ENCODE measurements at places on chromosomes 7 and 10.

DNA sequence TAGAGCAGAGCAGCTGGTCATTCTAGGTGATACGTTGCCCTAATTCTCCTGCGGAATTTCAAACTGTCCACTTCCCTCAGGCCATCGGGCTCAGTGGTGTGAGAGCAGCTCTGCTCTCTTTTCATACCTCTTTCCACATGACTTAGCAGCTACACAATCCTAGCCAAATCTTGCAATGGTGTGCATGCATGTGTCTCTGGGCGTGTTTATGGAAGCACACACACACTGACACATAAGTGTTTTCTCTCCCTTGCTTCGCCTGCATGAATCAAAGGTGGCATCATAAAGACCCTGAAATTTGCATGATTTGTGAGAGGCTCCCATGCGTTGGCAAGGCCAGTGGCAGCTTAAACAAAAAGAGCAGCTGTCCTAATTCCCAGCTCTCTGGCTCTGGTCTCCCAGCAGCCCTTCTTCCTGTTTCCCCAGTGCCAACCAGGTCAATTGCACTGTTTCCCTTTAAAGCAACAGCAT is 1189.5 kb downstream of the GATA3 start:
- no peak for DNase-seq

- no peak for DNase-seq
Measured at GRCh38 chr7:102943423-102944169, 30.8 kb downstream of the LRRC17 start.

DNA sequence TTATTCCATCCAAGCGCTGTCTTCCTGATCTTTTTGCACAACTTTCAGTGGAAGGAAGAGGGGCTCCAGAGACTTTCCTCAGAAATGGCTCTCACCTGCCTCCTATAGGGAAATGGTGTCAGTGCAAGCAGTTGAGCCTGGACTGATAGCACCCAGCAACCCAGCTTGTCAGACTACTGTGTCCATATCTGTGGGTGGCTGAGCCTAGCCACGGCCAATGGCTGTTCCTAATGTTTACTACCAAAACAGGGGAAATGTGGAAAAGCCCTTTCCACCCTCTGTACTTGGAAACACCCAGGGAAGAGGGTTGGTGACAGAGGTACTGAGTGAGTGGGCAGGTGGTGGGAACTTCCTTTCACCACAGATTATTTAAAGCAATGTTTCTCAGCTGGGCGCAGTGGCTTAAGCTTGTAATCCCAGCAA is 4.3 kb upstream of the YKT6 start:
- DNase-seq, result peak; percentile 14

DNA sequence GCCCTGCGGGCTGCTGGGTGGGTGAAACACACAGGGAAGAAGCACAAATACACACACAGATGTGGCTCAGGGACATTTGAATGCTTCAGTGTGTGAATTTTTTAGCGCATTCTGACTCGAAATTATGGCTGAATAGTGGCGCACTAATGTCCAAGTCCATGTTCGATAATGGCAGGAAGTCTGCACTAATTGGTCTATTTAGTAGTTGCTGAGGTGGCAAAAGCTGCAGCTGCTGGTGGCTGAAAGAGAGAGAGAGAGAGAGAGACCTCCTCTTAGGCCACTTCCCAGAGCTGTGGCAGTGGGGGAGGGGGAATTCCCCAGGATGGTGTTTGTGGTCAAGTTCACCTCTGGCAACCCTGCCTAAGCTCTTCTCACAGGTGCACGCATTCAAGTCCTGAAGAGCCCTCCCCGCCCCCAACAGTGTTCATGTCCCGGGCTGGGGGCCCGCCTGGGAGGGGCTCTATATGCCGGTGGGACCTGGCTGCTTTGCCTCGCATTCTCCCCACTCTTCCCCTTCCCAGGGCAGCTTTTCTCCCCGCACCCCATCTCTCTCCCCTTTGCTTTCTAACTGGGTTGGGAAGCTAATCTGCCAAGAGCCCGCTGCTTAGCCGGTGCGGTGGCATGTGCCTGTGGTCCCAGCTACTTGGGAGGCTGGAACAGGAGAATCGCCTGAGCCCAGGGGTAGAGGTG is 6.0 kb upstream of the MNX1 start:
- no peak for DNase-seq

DNA sequence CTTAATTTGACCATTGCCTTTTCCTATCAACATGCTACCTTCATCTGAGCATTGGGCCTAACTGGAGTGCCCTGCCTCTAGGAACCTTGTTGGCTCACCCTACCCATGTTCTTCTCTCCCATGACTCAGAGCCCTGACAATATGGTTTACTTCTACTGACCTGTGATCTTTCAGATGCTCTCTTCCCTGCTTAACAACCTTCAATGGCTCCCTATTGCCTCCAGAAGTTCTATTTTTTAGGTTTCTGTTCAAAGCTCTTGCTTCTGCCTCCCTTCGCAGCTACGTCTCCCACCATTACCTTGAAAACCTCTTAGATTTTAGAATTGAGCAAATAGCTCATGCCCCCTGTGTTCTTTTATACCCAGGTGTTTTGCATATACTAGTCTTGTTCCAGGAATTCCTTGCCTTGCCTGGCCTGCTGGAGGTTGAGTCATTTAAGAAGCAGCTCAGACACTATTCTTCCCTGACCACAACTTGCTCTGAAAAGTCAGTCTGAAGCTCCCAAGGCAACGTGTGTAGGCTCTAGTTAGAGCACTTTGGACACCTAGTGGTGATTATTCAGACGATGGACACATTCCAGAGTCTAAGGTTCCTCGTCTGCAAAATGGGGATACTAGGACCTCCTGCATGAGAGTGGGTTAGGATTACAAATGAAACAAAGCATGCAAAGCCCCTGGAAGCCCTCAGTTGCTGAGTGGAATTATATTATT is 64.4 kb upstream of the EMX2 start:
- DNase-seq, result no peak

DNA sequence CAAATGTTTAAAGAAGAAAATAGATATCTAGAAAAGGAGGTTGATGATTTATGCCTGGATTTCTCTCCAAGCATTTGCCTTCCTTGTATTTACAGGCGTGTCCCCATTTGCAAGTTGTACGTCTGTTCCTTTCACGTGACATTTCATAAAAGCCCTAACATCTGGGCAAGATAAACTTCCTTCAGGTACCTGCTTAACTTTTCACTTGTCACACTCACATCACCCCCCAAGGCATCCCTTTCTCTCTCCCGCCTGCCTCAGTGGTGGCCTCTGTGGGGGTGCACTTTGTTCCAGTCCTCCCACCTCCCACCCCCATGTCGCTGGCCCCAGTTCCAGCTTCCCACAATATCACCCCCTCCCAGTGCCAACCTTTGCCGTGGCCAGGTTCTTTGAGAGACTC is 6.7 kb downstream of the TWIST1 start:
- DNase-seq, result no peak

DNA sequence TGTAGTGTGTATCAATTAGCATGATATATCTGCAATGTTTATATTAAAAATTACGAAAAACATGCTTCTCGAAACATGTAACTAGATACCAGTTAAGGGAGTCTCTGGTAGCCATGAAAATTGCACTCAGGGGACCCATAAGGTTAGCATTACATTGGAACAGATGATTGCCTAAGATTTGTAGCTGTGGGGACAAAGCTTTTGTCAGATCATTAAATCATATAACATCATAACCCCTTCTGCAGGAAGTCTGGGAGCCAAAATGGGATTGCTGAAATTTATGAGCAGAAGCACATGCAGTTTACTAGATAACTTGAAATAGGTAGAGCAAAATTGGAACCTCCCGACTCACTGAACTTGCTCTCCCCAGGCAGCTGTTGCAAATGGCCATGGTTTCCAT is 235.0 kb upstream of the IGFBP3 start:
- DNase-seq, result no peak

GRCh38 chr7:90889644-90890043 is 293.5 kb downstream of the CDK14 start:
- DNase-seq, result no peak

DNA sequence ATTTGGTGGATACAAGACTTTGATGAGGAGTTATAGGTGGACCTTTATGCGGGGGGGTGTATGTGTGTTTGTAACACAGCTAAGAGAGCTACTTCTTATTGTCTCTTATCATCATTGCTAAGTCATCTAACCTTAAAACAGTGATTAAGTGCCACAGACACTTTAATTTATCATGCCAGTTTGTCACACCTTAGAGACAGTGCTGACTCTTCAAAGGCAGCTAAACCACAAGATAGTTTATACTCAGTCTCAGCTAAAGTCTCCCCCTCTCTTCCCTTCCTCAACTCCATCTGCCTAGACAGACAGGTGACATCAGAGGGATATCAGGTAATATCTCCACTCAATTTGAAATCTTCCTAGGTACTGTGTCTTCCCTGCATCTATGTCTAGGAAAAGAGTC is 42.2 kb downstream of the MYPN start:
- no peak for DNase-seq

DNA sequence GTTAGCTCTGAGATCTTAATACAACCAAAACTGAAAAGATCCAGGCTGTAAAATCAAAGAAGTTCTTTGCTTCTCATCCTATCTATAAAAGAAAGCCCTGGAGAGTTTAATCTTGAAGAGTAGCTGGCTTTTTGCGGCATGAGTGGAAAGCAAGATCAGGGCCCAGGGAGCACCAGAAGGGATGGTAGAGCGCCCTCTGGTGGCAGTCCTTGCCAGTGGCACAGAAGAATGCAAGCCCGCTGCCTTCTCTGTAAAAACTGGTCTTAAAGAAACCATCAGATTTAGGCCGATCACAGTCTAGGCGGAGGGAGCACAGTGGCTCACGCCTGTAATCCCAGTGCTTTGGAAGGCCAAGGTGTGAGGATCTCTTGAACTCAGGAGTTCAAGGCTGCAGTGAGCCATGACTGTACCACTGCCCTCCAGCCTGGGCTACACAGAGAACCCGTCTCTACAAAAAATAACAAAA is 35.6 kb downstream of the CPN1 start:
- peak; percentile 76 for DNase-seq

DNA sequence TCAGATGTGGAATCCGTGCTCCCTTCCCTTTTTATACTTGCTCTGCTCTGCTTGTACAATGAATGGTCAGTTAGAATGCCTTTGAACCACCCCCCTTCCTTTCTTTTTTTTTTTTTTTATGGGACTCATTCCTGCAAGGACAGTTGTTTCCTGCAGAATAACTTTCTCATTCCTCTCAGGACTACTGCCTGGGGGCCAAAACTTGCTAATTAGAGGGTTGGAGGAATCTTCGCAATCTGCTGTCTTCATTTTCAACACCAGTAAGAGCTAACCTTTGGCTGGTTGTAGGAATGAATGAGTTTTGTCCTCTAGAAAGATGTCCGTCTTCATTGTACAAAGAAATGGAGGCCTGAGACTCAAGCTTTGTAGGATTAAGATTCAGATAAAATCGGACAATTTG is 868.1 kb downstream of the LRMDA start:
- DNase-seq, result no peak

GRCh38 chr7:129495987-129496386 is 6.3 kb upstream of the SMKR1 start:
- DNase-seq, result no peak

GRCh38 chr7:154856733-154857132 is 146.2 kb downstream of the PAXIP1 start:
- DNase-seq, result no peak

DNA sequence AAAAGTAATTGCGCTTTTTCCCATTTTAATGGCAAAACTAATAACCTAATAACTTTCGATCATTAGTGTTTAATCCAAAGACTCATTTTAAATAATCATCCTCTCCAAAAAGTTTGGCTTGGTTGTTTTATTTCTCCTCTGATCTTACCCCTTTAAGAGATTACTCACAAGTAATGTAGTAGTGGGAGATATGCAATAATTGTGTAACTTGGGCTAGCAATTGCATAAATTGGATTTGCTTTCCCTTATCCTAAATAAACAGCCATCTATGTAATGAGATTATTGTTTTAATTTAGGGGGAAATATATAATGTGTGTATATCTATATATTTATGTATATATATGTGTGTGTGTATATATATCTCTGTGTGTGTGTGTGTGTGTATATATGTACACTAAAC is 82.5 kb downstream of the RNLS start:
- DNase-seq, result no peak

GRCh38 chr10:88017781-88018180 is 154.4 kb downstream of the PTEN start:
- no peak for DNase-seq

- DNase-seq, result no peak
Measured at GRCh38 chr10:126017961-126018560, 121.7 kb downstream of the FANK1 start.

GRCh38 chr10:89921403-89921802 is 220.0 kb downstream of the KIF20B start:
- DNase-seq, result no peak

GRCh38 chr7:119640861-119641260 is 632.1 kb upstream of the KCND2 start:
- DNase-seq, result no peak

GRCh38 chr10:94123258-94123995 is 129.7 kb downstream of the PLCE1 start:
- DNase-seq, result no peak

- no peak for DNase-seq
Measured at GRCh38 chr10:104546756-104547155, 94.3 kb upstream of the SORCS3 start.

DNA sequence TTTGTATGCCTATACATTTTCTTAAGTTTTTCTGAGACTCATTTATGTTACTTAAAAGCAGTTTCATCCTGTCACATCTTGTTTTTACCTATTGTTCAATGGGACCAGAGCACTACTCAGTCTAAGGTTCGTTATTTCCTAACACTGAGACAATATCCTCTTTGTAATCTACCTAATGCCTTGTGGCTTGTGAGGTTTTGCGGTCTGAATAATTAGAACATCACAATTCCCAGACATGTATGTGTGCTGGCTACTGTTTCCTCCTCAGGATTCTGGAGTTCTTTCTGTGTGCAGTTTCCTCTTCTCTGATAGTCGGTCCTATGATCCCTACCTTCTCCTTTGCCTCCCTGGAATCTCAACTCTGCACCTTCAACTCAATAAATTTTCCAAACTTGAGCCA is 620.2 kb downstream of the ANKRD7 start:
- no peak for DNase-seq

- DNase-seq, result no peak
Measured at GRCh38 chr10:29669149-29669548, 34.4 kb upstream of the SVIL start.

- no peak for DNase-seq
Measured at GRCh38 chr7:135792866-135793265, 44.3 kb upstream of the FAM180A start.

GRCh38 chr7:4069268-4070095 is 612.6 kb upstream of the FOXK1 start:
- no peak for DNase-seq

GRCh38 chr10:49123981-49124950 is 8.9 kb upstream of the VSTM4 start:
- no peak for DNase-seq

DNA sequence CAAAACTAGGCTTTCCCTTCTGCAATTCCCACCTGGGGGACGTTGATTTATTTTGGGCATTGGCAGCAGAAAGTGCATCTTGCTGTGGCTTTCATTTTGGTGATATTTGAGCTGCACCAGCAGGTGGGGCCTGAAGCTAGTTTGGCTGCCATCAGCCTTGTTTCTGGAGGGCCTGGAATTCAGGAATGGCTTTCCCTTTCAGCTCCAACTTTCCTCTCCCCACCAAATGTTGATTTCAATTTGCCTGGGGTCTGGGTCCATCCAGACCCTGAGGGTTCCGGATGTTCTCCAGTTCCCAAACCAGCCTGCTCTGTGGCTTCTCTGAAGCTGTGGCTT is 640.4 kb downstream of the TYW1 start:
- no peak for DNase-seq

Measured in CD4-positive, CD25-positive, alpha-beta regulatory T cell (primary cell).